ENCODE measurements at places on chromosomes 1 and 21. TPM values are rescaled to one million over a fixed set of nuclear protein-coding genes. Genes with fewer than 3 reads are reported as not detected.

The SPRR5 gene
- polyA plus RNA-seq = not detected

The GALNT2 gene
- 47.1 TPM for polyA plus RNA-seq

The TSPEAR gene
- 0.55 TPM for polyA plus RNA-seq

The MAEL gene
- 0.19 TPM for polyA plus RNA-seq

The HCRTR1 gene
- polyA plus RNA-seq = 0.81 TPM

The S100A7A gene
- polyA plus RNA-seq = not detected

The RNF11 gene
- polyA plus RNA-seq = 80.0 TPM

The LRIF1 gene
- polyA plus RNA-seq = 13.0 TPM

The CATSPERE gene
- 1.2 TPM for polyA plus RNA-seq

The COL24A1 gene
- polyA plus RNA-seq = 1.6 TPM

The GPR137B gene
- polyA plus RNA-seq = 7.6 TPM

The CFAP74 gene
- 1.4 TPM for polyA plus RNA-seq

The SLFNL1 gene
- polyA plus RNA-seq = 0.85 TPM

The KPRP gene
- not detected for polyA plus RNA-seq

The ABCA4 gene
- 5.3 TPM for polyA plus RNA-seq

The HSD11B1 gene
- polyA plus RNA-seq = 0.31 TPM

The LCA5L gene
- polyA plus RNA-seq = 2.0 TPM

The OR2G6 gene
- polyA plus RNA-seq = not detected
